Activated B cell treated with CpG ODN at 0.5 μM for 24 hours (primary cell): ENCODE measurements at places on chromosomes 2 and 18. TPM values are rescaled to one million over a fixed set of nuclear protein-coding genes. Genes with fewer than 3 reads are reported as not detected.

C2orf92 gene
- 8.9 and 14.4 TPM in 2 replicates for total RNA-seq

GRHL1 gene
- total RNA-seq, result 0.39 and 0.95 TPM in 2 replicates

ELOA2 gene
- not detected in 2 replicates for total RNA-seq

RAB6C gene
- total RNA-seq, result not detected in 2 replicates

RUFY4 gene
- total RNA-seq, result 0.53 TPM in 1 of 2 replicates, not detected in the other

SRD5A2 gene
- not detected in 2 replicates for total RNA-seq

ATP8B1 gene
- total RNA-seq, result 0.42 and 0.69 TPM in 2 replicates

NFATC1 gene
- total RNA-seq, result 49.0 and 52.6 TPM in 2 replicates

GPR45 gene
- total RNA-seq, result not detected in 2 replicates

POMC gene
- total RNA-seq, result 3.2 and 4.4 TPM in 2 replicates

CACNB4 gene
- total RNA-seq, result 0.73 and 0.86 TPM in 2 replicates

PNO1 gene
- total RNA-seq, result 22.1 and 24.9 TPM in 2 replicates

SLC9A4 gene
- 0.05 and 0.11 TPM in 2 replicates for total RNA-seq

UGT1A6 gene
- total RNA-seq, result not detected in 2 replicates

CKAP2L gene
- total RNA-seq, result 1.2 TPM in 2 replicates

SERPINB4 gene
- not detected in 2 replicates for total RNA-seq

GRB14 gene
- 0.71 TPM in 1 of 2 replicates, not detected in the other for total RNA-seq

ATP6V1C2 gene
- 3.3 and 3.5 TPM in 2 replicates for total RNA-seq

GAREM2 gene
- 2.2 and 3.1 TPM in 2 replicates for total RNA-seq

ATAD2B gene
- 64.5 and 85.5 TPM in 2 replicates for total RNA-seq

PKDCC gene
- 0.24 TPM in 1 of 2 replicates, not detected in the other for total RNA-seq
